Suppressor macrophage (primary cell): ENCODE measurements at places on chromosomes 4 and X.
A peak's percentile ranks its signal among the peaks of the same experiment; 100 is the strongest.

- no peak for DNase-seq
Observed at GRCh38 chrX:110311437-110312230, 6.3 kb downstream of the AMMECR1 start.

GRCh38 chrX:130694983-130695382, 208.0 kb downstream of the ENOX2 start:
- no peak for DNase-seq

DNA sequence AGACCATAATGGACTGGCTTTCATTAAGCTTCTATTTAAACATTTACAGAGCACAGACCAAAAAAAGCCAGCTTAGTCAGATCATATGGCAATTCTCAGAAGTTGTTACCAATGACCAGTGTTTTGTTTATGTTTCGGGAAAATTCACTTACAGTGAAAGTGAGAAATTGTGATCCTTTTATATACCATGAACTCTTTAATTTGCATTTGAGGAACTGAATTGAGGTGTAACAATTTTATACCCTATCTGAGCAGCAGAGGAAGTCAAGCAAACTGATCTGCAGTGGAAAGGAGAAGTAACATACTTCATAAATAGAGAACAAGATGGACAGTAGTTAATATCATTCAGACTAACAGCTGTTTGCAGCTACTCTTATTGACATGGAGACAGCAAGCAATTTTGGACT, 97.1 kb downstream of the TMA16 start:
- peak; percentile 84 for DNase-seq

- peak; percentile 44 for DNase-seq
Observed at GRCh38 chrX:39633293-39633692, 464.5 kb downstream of the BCOR start.

GRCh38 chrX:101265869-101266428, 25.2 kb downstream of the TAF7L start:
- DNase-seq = no peak

DNA sequence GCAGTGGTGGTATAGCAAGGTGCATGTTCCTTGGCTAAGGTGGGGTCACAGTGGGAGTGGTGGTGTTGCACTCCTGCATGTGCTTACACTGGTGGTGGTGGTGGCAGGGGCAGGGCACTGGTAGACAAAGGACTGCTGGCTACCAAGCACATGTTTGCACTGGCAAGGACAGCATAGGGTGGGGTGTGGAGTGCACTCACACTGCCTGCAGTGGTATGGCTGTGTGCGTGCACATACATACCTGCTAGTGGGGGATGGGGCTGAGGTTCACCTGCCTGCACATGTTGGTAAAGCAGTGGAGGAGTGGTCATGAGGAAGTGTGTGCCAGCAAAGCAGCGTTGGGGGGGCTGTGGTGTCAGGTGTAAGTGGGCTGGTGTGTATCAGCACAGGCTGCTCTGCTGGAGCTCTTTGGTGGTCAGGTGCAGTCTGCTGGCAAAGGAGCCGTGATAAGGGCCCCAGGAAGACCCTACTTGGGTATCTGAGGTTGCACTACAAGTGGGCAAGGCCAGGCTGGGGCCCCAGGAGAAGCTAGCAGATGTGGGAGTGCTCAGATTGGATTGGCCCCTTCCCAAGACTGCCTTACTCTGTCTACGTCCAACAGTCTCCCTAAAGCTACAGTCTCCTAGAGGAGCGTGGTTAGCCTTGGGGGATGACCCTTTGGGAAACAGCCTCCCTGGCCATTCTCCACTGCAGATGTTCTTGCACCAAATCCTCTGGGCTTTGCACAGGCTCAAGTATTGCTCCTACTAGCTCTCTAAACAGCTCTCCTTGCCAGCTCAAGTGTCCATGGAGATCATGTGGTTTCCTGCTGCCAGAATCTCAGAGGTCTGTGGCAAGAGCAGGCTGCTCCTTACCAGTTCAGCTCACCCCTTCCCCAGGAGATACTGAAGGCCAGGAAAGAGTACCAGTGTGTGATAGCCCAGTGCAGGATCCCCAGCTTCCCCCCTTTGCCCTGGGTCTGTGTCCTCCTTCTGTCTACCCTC, 486.3 kb upstream of the PABPC4L start:
- no peak for DNase-seq

DNA sequence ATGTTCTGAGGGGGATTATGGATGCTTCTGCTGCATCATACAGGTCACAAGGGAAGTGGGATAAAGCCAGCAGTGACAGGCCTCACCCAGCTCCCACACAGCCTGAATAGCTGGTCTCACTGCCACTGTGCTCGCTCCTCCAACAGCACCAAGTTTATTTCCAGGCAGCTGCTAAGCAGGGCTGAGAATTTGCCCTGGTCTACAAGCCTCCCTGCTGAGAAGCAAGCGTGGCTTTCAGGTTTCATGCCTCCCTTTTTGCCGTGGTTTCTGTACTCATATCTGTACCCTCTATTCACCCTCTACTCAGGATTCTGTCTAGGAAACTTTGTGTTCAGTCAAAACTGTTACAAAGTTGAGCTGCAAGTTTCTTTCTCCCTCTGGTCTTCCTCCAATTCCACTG, 78.6 kb downstream of the MAGEC1 start:
- DNase-seq = no peak

- DNase-seq = no peak
Observed at GRCh38 chr4:72319601-72320021, 249.4 kb downstream of the ADAMTS3 start.

DNA sequence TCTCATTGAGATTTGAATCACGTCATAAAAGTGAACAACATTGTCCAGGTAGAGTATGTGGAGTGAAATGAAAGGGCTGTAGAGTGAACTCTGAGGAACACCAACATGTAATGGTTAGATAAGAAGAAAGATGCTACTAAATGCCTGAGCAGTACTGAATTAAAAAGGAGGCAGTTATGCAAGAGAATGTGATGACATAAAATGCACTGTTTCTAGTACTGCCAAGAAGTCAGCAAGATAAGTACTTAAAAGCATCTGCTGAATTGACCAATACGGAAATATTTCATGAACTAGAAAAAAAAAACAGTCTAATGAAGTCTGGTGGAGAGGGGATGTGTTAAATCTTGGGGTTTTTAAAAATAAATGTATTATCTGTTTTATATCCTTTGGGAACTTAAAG, 583.8 kb upstream of the GALNT7 start:
- DNase-seq = no peak

GRCh38 chrX:42755815-42756214, 22.1 kb downstream of the PPP1R2C start:
- no peak for DNase-seq

- no peak for DNase-seq
Observed at GRCh38 chr4:6601661-6602250, 26.8 kb downstream of the MAN2B2 start.

DNA sequence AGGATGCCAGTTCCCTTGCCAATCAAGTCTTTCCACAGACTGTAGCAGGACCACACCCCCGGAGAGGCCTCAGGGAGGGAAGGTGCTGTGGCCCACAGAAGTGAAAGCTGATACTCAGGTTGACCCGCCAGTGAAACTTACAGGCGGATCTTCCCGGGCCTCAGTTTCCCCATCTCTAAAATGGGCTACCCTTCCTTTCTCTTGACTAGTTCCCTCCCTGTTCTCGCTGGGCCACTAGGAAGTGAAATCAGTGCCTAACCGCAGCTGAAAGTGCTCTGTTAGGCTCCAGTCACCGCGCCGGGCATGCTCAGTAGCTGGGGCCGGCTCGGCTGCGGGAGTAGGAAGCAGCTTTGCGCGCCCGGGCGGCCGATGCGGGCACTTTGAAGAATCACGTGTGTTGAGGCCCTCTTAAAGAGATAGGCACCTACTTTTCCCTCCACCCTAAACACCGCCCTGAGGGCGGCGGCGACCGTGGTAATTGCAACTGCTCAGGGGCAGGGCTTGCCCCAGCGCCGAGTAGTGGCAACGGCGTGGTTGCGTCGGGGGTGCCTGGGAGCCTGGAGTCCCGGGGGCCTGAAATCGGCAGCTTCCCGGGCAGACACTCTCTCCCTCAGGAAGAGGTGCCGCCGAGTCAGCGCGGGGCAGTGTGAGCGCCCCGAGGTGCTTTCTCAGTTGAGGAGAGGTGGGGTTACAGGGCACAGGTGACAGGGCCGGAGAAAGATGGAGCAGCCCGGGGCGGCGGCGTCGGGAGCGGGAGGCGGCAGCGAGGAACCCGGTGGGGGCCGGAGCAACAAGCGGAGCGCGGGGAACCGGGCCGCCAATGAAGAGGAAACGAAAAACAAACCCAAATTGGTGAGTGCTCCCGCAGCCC, at the start of gene DIAPH2:
Gene DIAPH2 (plus strand): TSS at position 504 of the 871 bp plus-strand sequence.
- peak; percentile 78 for DNase-seq

- DNase-seq = peak; percentile 28
Observed at GRCh38 chr4:83266689-83267088, 17.9 kb downstream of the COQ2 start.

DNA sequence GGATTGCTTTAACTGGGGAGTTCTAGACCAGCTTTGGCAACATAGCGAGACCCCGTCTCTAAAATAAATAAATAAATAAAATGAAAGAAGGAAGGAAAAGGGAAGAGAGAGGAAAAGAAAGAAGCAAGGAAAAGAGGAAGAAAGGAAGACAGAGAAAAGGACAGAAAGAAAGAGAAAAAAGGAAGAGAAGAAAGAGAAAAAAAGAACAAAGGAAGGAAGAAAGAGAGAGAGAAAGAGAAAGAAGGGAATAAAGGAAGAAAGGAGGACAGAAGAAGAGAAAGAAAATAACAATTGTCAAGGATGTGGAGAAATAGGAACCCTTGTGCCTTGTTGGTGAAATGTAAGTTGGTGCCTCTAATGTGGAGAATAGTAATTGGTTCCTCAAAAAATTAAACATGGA, 74.6 kb downstream of the ANAPC4 start:
- DNase-seq = no peak

GRCh38 chr4:80125252-80126177, 52.5 kb upstream of the ANTXR2 start:
- peak; percentile 38 for DNase-seq

- DNase-seq = peak; percentile 72
Observed at GRCh38 chr4:25441519-25442117, 64.6 kb downstream of the ANAPC4 start.

- DNase-seq = no peak
Observed at GRCh38 chrX:20144491-20144890, 2.9 kb upstream of the EIF1AX start.

DNA sequence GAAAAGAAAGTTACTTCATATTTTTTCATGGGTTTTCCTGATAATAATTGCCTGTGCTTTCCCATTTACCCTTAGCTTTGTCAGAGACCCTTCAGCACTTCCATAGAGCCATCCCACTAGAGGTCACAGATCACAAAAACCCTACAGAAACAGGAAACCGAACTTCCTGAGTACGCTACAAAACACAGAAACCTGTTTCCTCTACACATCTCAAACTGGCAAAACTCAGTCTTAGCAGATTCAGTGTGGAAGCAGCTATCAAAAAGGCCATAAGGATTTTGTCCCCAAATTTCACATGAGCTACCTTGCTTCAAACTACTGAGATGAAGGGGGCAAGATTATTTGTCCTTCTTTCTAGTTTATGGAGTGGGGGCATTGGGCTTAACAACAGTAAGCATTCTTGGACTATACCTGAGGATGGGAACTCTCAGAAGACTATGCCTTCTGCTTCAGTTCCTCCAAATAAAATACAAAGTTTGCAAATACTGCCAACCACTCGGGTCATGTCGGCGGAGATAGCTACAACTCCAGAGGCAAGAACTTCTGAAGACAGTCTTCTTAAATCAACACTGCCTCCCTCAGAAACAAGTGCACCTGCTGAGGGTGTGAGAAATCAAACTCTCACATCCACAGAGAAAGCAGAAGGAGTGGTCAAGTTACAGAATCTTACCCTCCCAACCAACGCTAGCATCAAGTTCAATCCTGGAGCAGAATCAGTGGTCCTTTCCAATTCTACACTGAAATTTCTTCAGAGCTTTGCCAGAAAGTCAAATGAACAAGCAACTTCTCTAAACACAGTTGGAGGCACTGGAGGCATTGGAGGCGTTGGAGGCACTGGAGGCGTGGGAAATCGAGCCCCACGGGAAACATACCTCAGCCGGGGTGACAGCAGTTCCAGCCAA, at the start of gene MMRN1:
Gene MMRN1 (plus strand): TSS at position 206 of the 902 bp plus-strand sequence. CDS start 118 bp downstream, at position 324.
- peak; percentile 76 for DNase-seq

DNA sequence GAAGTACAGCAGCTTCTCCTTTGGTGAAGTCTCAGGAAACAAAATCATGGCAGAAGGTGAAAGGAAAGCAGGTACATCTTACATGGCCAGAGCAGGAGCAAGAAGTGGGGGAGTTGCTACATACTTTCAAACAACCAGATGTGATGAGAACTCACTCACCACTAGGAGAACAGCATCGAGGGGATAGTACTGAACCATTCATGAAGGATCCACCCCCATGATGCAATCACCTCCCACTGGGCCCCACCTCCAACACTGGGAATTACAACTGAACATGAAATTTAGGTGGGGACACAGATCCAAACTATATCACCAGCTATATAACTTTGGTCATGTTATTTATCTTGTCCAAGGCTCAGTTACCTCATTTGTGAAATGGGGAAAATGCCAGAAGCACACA, 159.4 kb downstream of the OPHN1 start:
- no peak for DNase-seq

- DNase-seq = no peak
Observed at GRCh38 chr4:80446664-80447063, 111.1 kb downstream of the CFAP299 start.

GRCh38 chrX:127459790-127460189, 592.4 kb downstream of the ACTRT1 start:
- no peak for DNase-seq

DNA sequence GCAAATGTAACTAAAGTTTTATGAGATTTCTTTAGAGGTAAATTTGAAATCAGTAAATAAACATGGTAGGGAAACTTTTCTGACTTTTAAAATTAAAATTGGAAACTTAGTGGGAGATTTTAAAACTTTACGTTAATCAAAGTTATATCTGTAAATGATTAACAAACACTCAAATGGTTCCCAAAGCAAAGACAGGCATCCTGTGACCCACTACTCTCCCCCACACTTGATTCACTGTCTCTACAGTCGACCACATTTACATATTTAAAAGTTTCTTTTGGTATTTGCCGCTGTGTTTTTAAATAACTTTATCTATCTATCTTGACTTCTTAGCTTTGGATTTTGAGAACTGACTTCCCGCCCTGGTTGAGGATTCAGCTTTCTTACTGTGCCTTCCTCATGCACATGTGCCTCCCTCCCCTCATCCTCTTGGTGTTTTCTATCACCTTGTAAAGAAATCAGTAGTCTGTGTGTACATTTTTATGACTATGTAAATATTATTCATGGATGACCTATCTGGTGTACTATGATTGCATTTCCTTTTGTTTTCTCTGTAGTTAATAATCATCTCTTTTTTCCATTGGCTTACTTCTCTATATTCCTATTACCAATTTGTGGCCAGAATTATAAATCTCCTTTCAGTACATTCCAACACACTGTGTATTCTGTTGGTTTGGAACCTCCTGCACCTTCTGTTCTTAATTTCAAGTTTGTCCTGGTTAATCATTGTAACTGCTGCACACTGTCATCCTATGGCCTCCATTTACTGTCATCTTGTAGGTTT, 72.6 kb downstream of the WWC2 start:
- DNase-seq = no peak

DNA sequence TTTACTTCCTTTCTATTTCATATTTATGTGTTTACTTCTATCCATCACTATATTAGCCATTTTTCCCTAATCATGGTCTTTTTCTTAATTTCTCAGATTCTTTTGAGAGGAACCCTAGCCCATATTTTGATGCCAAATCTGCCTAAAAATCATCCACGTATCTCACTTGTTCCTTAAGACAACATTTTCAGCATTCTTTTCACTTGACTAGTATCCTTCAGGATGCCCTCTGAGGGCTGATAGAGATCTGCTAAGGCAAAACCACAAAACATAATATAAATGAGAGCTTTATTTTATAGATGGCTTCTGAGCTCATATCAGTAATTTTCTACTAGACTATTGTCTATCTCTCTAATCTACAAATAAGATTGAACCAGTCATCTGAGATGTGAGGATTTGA, 341.9 kb downstream of the GPM6A start:
- DNase-seq = no peak
